ENCODE measurements at places on chromosomes 16 and 17. TPM values are rescaled to one million over a fixed set of nuclear protein-coding genes. Genes with fewer than 3 reads are reported as not detected.
A peak's percentile ranks its signal among the peaks of the same experiment; 100 is the strongest.

DNA sequence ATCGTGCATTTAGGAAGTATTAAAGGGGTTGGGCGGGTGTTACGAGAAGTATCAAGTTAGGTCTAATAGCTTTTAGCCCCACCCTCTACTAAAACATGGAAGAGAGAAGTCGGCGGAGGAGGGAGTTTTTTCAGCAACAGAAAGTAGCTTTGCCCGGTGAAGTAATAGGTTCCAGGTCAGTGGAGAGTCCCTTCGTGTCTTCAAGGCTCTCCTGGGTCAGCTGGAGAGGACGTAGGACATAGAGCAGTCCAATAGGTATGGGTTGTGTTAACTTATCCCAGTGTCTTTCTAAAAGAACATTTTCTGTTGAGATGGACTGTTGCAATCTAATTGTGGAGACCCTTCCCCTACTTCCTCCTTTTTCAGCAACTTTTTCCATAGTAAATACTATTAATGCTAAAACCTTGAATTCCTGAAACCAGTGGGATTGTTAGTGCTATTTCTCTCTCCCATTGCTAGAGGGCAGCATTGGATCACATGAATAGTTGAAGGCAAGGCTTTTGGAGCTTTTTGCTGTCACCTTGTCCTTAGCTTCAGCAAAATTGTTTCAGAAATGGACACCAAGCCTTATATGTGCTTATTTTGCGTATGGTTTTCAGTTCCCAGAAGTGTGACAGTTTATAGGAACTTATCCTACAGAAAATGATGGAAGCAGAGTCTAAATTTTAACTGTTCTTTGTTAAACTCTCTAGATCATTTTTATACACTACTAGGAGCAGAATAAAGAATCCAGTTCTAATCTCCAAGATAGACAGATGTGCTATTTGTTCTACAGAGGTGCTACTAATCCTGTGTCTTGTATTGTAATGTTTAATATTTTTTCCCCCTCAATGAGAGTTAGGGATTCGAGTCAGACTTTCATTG lies 38.4 kb downstream of the UTP18 start:
- DNase-seq: no peak

- DNase-seq: no peak
These were observed 6.4 kb downstream of the USP22 start for GRCh38 chr17:21036361-21036881.

DNA sequence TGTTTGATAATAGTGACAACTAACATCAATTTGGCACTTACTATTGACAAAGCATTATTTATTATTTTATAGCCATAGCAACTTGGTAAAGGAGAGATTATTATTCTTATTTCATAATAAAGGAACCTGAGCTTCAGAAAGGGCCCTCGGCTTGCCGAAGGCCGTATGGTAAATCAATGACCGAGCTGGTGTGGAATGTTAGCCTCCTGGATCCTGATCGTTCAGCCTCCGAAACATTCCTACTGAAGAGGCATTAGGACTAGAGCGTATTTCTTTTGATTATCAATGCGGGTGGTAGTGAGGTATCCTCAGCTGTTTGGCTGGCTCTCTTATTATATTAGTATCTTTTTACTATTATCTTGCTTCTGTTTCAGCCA lies 199.3 kb upstream of the TBX2 start:
- no peak for DNase-seq

GRCh38 chr17:35568561-35568960 lies 7.9 kb upstream of the SLFN14 start:
- DNase-seq: peak; percentile 57

- DNase-seq: no peak
These were observed 4.3 kb downstream of the SPPL2C start for GRCh38 chr17:45848868-45849535.

DNA sequence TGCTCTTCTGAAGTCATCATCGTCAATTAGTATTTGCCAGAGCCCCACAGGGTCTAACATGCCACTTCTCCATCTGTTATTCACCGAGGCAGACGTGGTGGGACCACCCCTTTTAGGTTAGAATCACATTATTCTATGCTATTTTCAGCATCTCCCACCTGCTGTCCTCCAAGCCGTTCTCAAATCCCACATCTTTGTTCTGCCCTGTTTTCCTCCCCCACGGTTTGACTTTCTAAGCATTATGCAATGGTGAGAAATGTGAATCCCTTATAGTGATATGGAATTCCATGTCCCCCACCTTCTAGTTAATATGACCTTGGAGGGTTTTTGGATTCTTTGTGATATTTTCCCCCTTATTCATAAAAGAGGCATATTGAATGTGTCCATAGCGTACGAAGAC lies 634.1 kb upstream of the RBFOX1 start:
- no peak for DNase-seq

- DNase-seq: no peak
These were observed 5.0 kb downstream of the SLC6A2 start for GRCh38 chr16:55660828-55661227.

DNA sequence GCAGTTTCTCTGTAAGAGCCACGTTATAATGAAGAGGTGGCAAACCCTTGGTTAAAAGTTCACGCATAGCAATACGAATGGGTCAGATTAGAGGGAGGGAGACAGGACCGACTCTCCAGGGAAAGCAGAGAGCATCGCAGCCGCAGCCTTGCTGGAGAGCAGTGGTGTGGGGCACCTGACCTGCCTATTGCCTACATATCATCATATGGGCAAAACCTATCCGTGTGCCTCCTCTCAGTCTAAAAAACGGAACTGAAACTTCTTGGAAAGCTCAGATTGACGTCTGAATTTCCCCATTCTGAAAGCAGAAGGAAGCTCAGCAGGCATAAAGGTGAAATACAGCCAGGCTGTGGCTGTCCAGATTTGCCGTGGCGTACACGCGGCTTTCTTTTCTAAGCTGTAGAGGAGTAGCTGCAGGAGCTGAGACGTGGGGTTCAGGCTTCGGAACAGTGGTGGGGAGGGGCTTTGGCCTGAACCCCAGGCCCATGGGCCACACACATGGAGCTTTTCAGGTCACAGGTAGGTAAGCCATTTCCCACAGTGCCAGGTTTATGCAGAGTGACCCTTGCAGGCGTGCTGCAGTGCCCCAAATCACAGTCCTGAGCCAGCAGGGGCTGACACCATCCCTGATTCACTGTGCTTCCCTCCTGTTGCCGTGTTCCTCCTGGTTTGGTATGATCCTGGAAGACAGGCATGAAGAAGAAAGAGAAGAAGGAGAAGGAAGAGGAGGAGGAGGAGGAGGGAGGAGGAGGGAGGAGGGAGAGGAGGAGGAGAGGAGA lies 41.6 kb upstream of the TNRC6C start:
- peak; percentile 20 for DNase-seq

DNA sequence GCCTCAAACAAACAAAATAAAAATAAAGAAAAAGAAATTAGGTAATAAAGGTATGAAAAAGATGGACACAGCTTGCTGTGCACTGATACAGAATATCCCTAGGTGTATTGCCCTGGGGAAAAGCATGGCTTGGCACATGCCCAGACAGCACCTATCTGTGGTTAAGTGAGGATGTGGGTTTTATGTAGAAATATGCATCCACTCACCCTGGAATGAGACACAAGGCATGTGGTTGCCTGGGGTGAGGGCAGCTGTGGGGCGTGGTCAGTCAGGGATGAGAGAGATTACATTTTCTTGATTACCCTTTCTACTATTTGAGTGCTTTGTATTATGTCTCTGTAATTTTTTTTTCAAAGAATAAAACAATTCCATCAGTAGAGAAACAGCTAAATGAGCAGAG lies 6.9 kb downstream of the PLLP start:
- no peak for DNase-seq

DNA sequence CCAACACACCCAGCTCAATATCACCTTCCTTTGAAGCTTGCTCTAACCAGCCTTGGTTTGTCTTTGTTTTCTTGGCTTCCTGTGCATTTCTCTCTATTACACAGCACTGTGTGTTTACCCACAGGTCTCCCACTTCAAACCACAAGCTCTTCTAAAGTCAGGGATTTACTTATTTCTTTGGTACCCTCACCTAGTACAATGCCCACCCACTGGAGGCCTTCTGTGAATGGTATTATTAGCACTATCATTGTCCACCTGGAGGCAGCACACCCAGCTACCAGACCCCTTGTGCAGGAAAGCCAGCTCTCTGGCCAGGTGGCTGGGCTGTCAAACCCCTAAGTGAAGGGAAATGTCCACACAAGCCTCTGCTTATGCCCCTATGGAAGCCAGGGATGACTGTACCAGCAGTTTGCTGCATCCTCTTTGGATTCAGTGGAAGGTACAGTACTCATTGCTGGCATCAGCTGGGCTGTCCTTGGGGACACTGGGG lies 9.4 kb upstream of the TOP2A start:
- DNase-seq: no peak

GRCh38 chr16:52191531-52192134 lies 355.3 kb downstream of the TOX3 start:
- peak; percentile 56 for DNase-seq

DNA sequence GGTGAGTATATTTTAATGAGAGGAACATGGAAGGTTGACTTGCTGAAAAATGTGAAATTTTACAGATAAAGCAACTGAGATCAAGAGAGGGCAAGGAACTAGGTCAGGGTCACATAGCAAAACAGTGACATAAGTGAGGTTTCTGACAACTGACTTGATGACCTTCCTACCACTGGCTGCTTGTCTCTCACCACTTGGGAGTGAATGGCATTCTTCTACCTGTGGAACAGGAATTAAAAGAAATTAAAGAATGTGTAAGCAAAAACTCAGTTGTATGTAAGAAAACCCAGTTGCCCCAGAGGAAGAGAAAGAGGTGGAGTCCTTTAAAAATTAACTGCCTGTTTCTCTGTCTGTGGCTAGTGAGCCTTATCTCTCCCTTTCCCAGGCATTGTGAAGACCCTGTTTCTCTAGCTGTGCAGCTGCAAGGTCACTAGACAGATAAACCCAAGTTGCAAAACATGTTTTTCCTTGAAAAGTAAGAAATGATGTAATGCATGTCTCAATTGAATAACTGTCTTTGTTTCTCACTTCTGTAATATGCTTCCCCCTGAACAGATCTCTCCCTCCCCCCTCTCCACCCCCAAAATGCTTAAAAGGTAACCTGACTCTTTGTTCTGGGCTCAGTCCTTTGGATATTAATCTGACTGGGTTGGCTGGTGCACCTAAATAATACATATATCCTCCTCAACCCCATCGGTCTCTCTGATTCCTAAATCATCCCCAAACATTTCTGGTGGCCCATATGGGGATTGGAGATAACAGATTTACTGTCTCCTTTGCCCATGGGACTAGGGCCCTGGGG lies 23.4 kb downstream of the ACSM1 start:
- DNase-seq: no peak

Gene PRCD
- total RNA-seq: 2.6 TPM

Gene CLEC19A
- total RNA-seq: not detected

Gene CALB2
- total RNA-seq: 0.83 TPM

Gene ATAD5
- total RNA-seq: 1.7 TPM

Gene CFAP97D1
- total RNA-seq: not detected

Data from adrenal gland (tissue), 19 donors.